ENCODE measurements at places on chromosomes 13 and 19. TPM values are rescaled to one million over a fixed set of nuclear protein-coding genes. Genes with fewer than 3 reads are reported as not detected.

BRSK1 gene
- 14.7 TPM for polyA plus RNA-seq

ZNF460 gene
- polyA plus RNA-seq, result 3.9 TPM

COX7A1 gene
- polyA plus RNA-seq, result 25.6 TPM

KLK6 gene
- polyA plus RNA-seq, result 28.0 TPM

KANK3 gene
- 6.1 TPM for polyA plus RNA-seq

KRTDAP gene
- 0.52 TPM for polyA plus RNA-seq

CNN2 gene
- 164 TPM for polyA plus RNA-seq

OR7C2 gene
- not detected for polyA plus RNA-seq

FRY gene
- 49.9 TPM for polyA plus RNA-seq

LPAR6 gene
- polyA plus RNA-seq, result 44.3 TPM

ZNF439 gene
- polyA plus RNA-seq, result 34.7 TPM

SIGLEC9 gene
- 1.4 TPM for polyA plus RNA-seq

JAK3 gene
- polyA plus RNA-seq, result 4.3 TPM

Measured in left kidney (tissue), 8 donors.